ENCODE measurements at places on chromosomes 2 and 18.

DNA sequence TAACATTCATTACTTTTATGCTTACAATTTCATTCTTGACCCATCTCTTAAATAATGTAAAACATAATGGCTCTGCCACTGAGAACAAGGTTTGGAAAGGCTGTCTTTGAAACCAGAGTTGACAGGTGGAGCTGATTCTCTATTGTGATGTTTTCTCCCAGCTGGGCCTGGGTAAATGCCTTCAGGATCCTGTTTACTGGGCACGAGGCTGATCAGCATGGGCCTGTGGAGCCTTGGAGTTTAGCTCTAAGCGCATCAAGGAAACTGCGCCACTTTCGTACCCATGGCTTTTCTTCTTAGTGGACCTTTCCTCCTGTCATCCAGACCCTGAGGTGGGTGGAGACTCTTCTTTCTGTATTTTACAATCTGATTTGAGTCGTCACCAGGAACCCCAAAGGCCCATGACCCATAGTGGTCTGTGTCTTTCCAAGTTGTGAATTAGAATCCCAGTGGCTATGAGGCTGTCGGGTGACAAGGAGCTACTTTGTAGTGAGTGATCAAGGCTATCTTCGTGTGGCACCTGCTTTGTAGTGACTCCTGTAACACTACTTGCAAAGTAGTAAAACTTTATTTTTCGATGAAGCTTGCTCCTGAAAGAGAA, 123.1 kb downstream of the LPIN1 start:
- no peak for DNase-seq

DNA sequence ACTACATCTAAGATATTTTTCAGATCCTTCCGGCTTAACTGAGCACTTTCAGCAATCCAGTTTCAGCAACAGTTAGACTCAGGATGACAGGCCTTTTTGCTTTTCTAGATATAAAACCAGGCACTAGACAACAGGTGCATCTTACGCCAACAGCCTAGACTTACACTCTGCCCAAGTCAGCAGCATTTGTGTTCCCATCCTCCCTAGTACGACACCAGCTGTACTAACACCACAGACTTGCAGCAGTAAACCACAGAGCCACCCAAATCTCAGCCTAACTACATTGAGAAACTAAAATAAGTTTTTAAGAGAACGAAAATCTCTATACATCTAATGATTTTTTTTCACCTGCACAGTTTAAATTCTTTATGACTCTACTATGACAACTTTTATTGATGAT, 89.9 kb upstream of the DNMT3A start:
- DNase-seq = no peak

GRCh38 chr2:28449126-28449487, 46.8 kb upstream of the PLB1 start:
- peak; percentile 61 for DNase-seq

DNA sequence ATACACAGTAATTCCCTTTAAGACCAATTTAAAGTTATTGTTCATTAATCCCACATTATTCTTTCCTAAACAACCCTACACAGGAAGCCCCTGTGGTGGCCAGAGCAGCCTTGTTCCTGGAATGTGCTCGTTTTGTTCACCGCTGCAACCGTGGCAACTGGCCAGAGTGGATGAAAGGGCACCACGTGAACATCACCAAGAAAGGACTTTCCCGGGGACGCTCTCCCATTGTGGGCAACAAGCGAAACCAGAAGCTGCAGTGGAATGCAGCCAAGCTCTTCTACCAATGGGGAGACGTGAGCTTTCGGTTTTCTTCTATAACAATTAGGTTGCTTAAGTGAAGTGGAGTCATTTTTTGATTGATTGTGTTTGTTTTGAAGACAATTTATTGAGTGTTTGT, 101.0 kb downstream of the UNC80 start:
- no peak for DNase-seq

DNA sequence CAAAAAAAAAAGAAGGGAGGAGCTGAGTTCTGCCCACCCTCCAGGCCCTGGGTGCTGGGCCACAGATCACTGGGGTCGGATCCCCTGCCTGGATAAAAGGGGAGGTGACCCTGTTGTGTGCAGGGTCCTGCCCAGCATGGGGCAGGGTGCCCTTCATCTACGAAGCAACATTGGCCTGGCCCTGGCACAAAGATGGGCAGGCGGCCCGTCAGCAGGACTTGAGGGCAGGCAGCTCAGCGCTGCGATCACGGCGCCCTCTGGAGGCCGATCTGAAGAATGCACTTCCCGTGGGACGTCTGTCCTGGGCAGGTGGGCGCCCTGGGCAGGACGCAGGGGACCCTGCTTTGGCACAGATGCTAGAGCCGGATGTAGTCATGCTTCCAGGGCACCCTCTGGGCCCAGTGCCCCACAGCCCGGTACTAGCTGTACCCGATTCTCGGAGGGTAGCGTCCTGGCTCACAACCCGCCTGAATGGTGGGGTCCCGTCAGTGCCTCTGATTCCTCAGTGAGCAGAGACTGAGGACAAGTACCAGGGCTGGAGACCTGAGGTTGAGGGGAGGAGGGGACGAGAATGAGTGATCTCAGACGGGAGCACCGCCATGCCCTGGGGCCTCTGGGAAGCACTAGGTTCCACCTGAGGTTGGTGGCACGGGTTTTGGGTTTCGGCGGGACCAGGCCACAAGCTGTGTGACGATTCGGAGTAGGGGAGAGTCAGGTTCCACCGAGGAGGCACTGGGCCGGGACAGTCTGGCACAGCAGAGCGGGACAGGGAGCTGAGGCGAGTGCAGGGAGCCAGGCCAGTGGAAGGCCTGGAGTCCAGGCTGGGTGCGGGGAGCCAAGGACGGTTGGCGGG, 18.0 kb downstream of the ARID5A start:
- peak; percentile 91 for DNase-seq
